ENCODE measurements at places on chromosomes 4 and X. TPM values are rescaled to one million over a fixed set of nuclear protein-coding genes. Genes with fewer than 3 reads are reported as not detected.
A peak's percentile ranks its signal among the peaks of the same experiment; 100 is the strongest.

GRCh38 chr4:96703265-96703664 is 863.4 kb downstream of the PDHA2 start:
- H3K27me3 ChIP-seq: no peaks in the 10 kb centered on the region
- no peaks in the 10 kb centered on the region for H3K36me3 ChIP-seq
- no peaks in the 10 kb centered on the region for H3K4me1 ChIP-seq
- H3K4me3 ChIP-seq: no peak overlapping the region
- no peak overlapping the region for H3K27ac ChIP-seq

DNA sequence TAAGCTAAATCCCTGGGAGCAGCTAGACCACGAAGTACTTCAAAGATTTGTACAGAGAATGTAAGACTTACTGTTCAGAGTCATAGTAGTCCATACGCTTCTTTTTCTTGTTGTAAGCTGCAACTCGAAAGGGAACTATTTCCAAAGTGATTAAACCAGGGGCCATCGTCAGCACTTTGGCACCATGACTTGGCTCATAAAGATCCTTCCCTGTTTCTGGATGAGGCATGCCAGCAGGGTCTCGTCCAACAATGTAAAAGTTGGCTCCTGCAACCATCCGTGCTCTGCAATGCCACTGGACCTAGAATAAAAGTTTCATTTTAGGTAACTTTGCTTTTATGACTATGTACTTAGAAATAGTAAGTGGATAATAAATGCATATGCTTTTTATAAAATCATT is 88.5 kb downstream of the PAPSS1 start:
- no peak overlapping the region for H3K4me3 ChIP-seq
- H3K27me3 ChIP-seq: no peaks in the 10 kb centered on the region
- no peak overlapping the region for H3K27ac ChIP-seq
- DNase-seq: no peak
- H3K4me1 ChIP-seq: no peaks in the 10 kb centered on the region

- H3K36me3 ChIP-seq: no peaks in the 10 kb centered on the region
- DNase-seq: no peak
- no peak overlapping the region for H3K4me3 ChIP-seq
- H3K27me3 ChIP-seq: no peaks in the 10 kb centered on the region
- no peaks in the 10 kb centered on the region for H3K4me1 ChIP-seq
- no peak overlapping the region for H3K27ac ChIP-seq
Observed at GRCh38 chr4:138865765-138866164, 149.8 kb upstream of the NOCT start.

DNA sequence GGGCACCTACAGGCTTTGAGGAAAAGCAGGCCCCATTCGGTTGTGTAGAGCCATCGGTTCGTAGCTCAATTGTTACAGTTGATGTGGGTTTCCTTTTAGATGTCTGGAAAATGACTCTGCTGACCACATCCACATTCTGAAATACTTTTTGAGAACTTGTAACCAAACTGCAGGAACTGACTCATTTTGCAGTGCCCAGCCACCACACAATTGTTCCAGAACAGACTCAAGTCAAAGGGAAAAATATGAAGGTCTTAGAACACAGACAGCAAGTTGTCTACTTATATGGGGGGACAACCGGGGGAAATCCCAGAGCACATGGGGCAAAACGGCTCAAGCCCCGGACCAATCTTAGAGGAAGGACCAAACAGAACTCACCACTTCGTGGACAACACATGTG is 557.6 kb upstream of the DIPK2B start:
- peak overlapping the region; percentile 61 for H3K27ac ChIP-seq
- no peak for DNase-seq
- no peaks in the 10 kb centered on the region for H3K27me3 ChIP-seq
- H3K4me1 ChIP-seq: no peaks in the 10 kb centered on the region
- H3K4me3 ChIP-seq: no peak overlapping the region
- no peaks in the 10 kb centered on the region for H3K36me3 ChIP-seq

DNA sequence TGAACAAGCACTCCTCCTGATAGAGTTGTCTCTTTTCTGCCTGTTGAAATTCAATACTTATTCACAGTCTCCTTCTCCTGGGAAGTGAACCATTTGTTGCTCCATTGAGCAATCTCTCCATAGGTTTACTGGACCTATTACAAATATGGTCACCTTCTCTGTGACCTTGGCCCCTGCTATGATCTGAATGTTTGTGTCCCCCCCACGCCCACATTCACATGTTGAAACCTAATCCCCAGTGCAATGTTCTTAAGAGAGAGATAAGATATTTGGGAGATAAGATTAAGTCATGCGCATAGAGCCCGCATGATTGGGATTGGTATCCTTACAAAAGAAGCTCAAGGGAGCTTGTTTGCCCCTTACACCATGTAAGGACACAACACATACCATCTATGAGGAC is 54.1 kb upstream of the GABRE start:
- H3K27me3 ChIP-seq: no peaks in the 10 kb centered on the region
- no peak for DNase-seq
- no peak overlapping the region for H3K27ac ChIP-seq
- H3K4me3 ChIP-seq: no peak overlapping the region

- no peaks in the 10 kb centered on the region for H3K27me3 ChIP-seq
- H3K27ac ChIP-seq: no peak overlapping the region
- no peak overlapping the region for H3K4me3 ChIP-seq
- H3K4me1 ChIP-seq: no peaks in the 10 kb centered on the region
Observed at GRCh38 chr4:105280338-105281123, 133.9 kb downstream of the TET2 start.

DNA sequence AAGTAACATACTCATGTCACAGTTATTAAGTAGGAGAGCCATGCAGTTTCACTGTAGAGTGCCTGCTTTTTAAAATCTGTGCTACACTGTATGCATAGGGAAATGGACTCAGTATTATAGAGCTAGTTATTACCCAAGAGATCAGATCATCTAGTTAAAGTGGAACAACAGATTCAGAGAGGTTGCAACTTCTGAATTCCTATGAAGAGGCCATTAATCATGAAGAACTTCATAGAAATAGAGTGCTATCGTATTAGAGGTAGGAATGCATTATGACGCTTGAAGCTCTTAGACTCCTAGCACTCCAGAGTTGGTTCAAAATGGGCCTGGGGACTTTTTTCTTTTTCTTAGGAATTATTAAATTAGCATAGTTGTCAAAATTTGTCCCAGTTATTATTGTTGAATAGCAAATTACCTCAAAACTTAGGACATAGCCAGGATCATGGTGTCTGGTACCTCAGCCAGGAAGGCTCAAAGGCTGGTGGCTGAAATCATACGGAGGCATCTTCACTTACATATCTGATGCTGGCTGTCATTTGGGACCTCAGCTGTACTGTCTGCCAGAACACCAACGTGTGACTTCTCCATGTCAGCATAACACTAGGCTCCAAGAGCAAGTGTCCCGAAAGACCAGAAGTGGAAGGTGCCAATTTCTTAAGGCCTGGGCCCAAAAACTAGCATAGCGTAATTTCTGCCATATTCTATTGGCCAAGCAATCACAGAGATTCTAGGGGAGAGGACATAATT is 125.7 kb downstream of the STAG2 start:
- no peaks in the 10 kb centered on the region for H3K36me3 ChIP-seq
- no peak overlapping the region for H3K27ac ChIP-seq
- no peak overlapping the region for H3K4me3 ChIP-seq
- no peaks in the 10 kb centered on the region for H3K27me3 ChIP-seq
- H3K4me1 ChIP-seq: no peaks in the 10 kb centered on the region

DNA sequence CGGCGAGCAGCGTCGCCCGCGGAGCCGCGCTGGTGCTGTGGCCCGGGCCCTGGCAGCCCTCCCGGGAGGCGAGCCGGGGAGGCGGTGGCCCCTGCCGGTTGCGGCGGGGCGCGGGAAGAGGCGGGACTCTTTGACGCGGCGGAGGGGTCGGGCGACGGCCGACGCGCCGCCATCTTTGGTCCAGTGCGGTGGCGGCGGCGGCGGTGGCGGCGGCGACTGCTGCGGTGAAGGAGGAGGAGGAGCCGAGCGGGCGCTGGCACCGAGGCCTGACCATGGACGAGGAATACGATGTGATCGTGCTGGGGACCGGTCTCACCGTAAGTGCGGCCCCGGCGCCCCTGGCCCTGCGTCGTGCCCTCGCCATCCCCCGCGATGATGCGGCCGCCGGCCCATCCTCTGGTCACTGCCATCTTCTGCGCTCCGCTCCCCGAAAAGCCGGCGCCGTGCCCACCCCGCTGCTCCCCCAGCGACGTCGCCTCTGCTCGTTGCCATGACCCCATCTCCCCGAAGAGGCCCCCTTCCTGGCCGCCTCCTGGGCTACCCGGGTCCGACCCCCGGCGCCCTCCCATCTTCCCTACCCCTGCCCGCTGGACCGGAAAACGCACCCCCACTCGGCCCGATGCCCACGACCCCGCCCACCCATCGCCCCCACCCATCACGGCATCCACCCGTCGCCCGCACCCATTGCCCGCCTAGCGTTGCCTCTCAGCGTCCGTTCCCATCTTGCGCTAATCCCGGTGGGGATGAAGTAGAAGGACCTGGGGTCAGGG is at the start of gene GDI1:
GDI1 (plus strand) TSS at position 172 of the 770 bp plus-strand sequence; CDS start at position 273, 101 bp downstream.
- no peak for DNase-seq
- H3K27me3 ChIP-seq: no peaks in the 10 kb centered on the region
- no peaks in the 10 kb centered on the region for H3K36me3 ChIP-seq
- peak within 1 kb of the TSS; percentile 67 for H3K4me3 ChIP-seq

RHOXF2B gene
- total RNA-seq: not detected

AR gene
- 0.98 TPM for total RNA-seq

PPP1R2C gene
- not detected for total RNA-seq
